ENCODE measurements at places on chromosomes 7 and 10.

DNA sequence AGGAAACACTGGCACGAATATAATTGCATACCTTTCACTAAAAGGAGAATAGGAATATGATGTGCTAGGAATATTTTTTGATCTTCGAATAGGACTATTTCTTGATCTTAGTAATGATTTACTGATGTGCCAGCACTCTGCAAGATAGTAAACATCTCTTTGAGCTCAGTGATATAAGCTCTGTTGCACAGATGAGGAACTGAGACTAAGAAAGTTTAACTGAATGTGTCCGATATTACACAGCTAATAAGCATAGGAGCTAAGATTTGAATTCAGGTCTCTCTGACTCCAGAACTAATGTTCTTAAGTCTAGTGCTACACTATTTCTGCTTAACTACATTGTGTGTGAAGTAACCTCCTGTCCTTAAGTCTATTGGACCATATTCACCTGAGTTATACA is 98.4 kb upstream of the PTPRZ1 start:
- DNase-seq = no peak

DNA sequence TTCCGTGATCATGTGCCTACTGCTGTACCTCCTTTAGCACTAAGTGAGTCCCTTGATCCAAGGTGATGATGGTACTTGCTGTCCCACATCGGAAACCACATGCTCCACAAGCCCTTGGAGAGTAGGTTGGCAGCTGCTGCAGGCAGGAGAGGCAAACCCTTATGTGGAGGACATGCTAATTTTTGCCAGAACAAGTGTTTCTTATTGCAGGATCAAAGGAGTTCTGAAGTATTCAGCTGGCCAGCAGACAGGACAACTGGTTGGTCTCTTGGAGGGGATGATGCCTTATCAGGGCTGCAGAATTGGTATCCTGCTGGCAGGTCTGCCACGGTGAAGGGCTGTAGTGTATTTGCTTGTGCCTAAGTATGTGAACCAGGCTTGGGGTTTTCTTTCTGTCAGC is 36.8 kb downstream of the NACAD start:
- no peak for DNase-seq

DNA sequence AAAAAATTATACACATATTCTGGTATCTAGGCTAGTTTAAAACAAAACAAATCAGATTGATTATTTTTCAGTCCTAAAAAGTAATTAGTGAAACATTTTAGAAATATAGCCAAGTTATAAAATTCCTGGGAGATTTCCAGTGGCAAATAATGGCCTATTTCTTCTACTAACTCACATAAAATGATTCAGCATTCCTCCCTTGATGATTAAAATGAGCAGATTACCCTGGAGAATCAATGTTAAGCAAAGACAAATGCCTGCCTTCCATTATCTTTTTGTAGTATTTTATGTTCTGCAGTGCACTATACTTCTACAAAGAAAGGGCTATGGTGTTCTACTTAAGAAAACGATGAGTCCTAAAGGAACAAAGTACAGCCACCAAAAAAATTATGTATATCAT is 53.6 kb downstream of the PARD3 start:
- no peak for DNase-seq

DNA sequence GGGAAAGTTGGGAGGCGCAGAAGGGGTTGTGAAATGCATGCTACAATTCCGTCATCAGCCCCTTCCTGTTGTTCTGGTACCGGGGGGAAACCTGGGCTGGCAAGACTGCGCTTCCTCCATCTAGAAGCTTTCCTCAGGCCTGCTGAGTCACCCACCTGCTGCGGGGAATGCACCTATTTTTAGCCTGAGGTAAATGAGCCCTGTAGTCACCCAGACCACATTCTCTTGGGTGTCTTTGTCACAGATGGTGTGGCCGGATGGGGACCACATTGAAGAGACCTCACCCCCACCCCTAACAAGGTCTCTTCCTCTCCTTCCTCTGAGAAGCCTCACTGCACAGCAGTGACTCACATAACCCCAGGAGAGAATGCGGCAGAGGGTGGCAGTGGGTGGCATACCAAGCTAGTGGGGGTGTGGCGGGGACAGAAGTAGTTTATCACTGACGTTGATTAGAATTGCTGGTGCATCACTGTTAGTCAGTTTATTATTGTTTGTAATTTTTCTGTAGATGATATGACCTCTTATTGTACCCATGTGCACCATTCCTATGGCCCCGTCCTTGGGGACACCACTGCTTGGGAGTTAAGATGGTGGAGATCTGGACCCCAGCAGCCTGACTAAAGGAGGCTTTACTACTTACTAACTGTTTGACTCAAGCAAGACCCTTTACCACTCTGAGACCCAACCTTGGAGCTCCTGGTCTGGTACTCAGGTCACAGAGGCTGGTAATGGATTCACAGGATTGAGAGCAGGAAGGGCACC is 83.0 kb upstream of the DUSP5 start:
- no peak for DNase-seq

GRCh38 chr7:48760528-48761265 is 163.7 kb upstream of the CDC14C start:
- no peak for DNase-seq
